ENCODE measurements at places on chromosomes 16 and 17. TPM values are rescaled to one million over a fixed set of nuclear protein-coding genes. Genes with fewer than 3 reads are reported as not detected.

SPECC1 gene
- 26.5 TPM for total RNA-seq

CES5A gene
- not detected for total RNA-seq

CDH13 gene
- total RNA-seq = 141 TPM

CANT1 gene
- 55.2 TPM for total RNA-seq

PIRT gene
- not detected for total RNA-seq

TRIM72 gene
- total RNA-seq = not detected

KCNJ12 gene
- total RNA-seq = 1.7 TPM

TPSG1 gene
- total RNA-seq = not detected

TMEM92 gene
- not detected for total RNA-seq

ZNF286A gene
- 82.6 TPM for total RNA-seq

BCL6B gene
- 0.56 TPM for total RNA-seq

KRT20 gene
- total RNA-seq = not detected

KRTAP9-4 gene
- not detected for total RNA-seq

CA4 gene
- not detected for total RNA-seq

PIK3R6 gene
- 0.38 TPM for total RNA-seq

HASPIN gene
- total RNA-seq = 0.85 TPM

CYLD gene
- 55.8 TPM for total RNA-seq

EIF3CL gene
- total RNA-seq = 56.4 TPM

ZG16B gene
- total RNA-seq = 2.5 TPM

OSGIN1 gene
- total RNA-seq = 1.1 TPM

NPIPB8 gene
- 0.19 TPM for total RNA-seq

C17orf67 gene
- 1.4 TPM for total RNA-seq

PRPSAP2 gene
- total RNA-seq = 51.8 TPM

SPATA22 gene
- not detected for total RNA-seq

SCIMP gene
- total RNA-seq = not detected

RMI2 gene
- total RNA-seq = 4.5 TPM

UBN1 gene
- total RNA-seq = 20.9 TPM

CDRT15L2 gene
- total RNA-seq = not detected

CPNE7 gene
- 11.3 TPM for total RNA-seq

CAMTA2 gene
- 2.9 TPM for total RNA-seq

EIF1 gene
- 69.6 TPM for total RNA-seq

SNX11 gene
- total RNA-seq = 11.0 TPM

SNAI3 gene
- not detected for total RNA-seq

TTLL6 gene
- not detected for total RNA-seq

CLEC18B gene
- 0.56 TPM for total RNA-seq

KRTAP2-1 gene
- total RNA-seq = not detected

C16orf46 gene
- total RNA-seq = not detected

IRX3 gene
- 4.2 TPM for total RNA-seq

NACA2 gene
- not detected for total RNA-seq

DPEP1 gene
- 0.56 TPM for total RNA-seq

PRR15L gene
- not detected for total RNA-seq

CYTH1 gene
- total RNA-seq = 5.9 TPM

SLC47A1 gene
- 0.19 TPM for total RNA-seq

BTBD17 gene
- total RNA-seq = not detected

KRT33B gene
- under 0.01 TPM for total RNA-seq

FAM83G gene
- total RNA-seq = 24.2 TPM

CDK3 gene
- total RNA-seq = 0.28 TPM

Data from regular cardiac myocyte (primary cell).